Cortex of kidney (tissue), 1 donor: ENCODE measurements at places on chromosomes 2 and 18.

DNA sequence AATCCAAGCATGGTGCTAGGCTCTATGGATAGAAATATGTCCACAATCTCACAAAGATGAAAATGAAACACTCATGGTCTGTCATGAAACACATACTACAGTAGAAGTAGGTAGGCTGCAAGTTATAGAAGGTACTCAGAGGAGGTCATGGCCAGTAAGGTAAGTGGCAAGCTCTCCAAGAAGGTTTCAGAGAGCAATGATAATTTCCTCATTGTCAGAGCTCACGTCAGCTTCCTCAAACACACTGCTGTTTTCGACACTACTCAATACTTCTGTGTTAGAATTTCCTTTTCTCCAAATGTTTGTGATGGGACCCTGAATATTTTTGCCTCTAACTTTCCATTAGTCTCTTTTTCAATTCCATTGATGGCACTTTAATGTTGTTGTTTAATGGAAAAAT is 25.5 kb downstream of the CCDC141 start:
- no peak for DNase-seq

GRCh38 chr2:109109342-109109741 is 19.7 kb upstream of the SH3RF3 start:
- DNase-seq: no peak

GRCh38 chr2:201348758-201349157 is 8.4 kb downstream of the FLACC1 start:
- DNase-seq: no peak

DNA sequence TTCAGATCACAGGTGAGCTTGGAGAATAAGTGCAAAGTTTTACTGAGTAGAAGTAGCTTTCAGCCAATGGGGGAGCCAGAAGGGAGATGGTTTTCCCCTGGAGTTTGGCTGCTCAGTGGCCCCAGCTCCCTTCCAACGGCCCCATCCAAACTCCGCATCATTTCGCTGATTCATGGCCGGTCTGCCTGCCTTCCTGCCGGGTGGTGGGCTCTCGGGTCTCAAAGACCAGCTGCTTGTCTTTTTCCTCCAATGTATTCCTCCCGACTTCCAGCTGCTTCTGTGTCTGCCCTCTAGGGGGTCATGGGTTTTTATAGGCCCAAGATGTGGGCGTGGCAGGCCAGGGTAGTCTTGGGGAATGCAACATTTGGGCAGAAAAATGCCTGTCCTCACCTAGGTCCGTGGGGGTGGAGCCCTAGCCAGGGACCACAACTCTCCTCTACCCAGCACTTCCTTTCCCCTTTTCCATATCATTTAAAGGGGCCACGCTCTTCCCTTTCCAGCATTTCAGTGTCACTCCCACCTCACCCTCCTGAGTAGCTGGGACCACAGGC is 73.5 kb downstream of the MEX3C start:
- DNase-seq: no peak

GRCh38 chr2:230908092-230908594 is 16.9 kb downstream of the GPR55 start:
- no peak for DNase-seq

DNA sequence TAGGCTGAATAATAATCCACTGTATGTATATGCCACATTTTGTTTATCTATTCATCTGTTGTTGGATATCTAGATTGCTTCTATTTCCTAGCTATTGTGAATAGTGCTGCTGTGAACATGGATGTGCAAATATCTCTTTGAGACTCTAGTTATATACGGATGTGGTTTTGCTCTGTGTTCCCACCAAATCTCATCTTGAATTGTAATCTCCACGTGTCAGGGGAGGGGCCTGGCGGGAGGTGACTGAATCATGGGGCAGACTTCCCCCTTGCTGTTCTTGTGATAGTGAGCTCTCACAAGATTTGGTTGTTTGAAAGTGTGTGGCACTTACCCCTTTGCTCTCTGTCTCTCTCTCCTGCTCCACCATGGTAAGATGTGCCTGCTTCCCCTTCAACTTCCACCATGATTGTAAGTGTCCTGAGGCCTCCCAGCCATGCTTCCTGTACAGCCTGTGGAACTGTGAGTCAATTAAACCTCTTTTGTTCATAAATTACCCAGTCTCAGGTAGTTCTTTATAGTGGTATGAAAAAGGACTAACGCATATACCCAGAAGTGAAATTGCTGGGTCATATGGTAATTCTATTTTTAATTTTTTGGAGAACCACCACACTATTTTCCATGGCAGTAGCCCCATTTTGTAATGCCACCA is 86.1 kb upstream of the UPP2 start:
- DNase-seq: no peak

GRCh38 chr18:12255626-12256026 is 1.5 kb downstream of the CIDEA start:
- DNase-seq: no peak

DNA sequence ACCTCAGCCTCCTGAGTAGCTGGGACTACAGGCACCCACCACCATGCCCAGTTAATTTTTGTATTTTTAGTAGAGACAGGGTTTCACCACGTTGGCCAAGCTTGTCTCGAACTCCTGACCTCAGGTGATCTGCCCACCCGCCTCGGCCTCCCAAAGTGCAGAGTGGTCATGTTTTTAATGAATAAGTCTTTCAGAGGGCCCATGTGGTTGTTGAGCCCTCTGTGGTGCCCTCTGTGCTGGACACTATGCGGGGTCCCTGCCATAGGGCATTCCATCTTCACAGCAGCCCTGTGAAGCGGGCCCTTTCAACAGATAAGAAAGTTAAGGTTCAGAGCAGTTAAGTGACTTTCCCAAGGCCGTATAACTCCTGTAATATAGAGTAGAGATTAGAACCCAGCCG is 25.9 kb downstream of the MYO7B start:
- no peak for DNase-seq

GRCh38 chr18:37309059-37309458 is 256.5 kb downstream of the CELF4 start:
- no peak for DNase-seq

- DNase-seq: no peak
Observed at GRCh38 chr2:153912798-153913396, 41.2 kb downstream of the GALNT13 start.

DNA sequence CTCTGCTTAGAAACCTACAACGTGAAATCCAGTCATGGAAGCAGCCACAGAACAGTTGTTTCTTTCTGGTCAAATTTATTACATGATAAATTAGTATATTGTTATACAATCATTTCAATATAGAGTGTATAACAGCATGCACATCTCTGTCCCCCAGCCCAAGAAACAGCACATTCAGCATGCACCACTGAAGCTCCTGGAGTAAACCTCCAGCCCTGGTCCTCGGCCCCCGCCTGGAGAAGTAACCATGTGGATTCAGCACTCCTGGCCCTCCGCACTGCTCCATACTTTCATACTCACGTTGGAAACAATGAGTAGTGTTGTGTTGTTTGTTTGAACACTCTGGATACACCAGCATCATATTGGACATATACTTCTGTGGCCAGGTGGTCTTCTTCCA is 15.3 kb upstream of the ID2 start:
- DNase-seq: no peak

- no peak for DNase-seq
Observed at GRCh38 chr2:98654699-98655495, 46.5 kb downstream of the UNC50 start.

- DNase-seq: no peak
Observed at GRCh38 chr2:33897741-33898140, 298.6 kb upstream of the FAM98A start.

DNA sequence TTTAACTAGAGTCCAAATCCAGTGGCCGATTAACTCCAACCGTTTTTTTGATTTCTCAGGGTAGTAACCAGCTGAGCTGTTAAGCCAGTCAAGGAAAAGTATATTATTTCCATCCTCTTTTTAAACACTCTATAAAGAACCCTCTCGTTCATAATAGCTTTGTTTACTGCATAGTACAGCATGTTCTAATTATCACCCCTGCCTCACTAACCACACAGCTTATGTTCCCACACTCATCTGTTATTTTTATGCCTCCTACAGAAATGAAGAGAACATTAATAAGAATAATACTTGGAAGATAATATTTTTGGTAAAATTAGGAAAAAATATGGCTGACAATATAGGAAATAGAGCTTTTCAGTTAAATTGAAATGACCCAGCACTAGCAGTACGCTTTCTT is 2132.8 kb upstream of the CELF4 start:
- no peak for DNase-seq

- DNase-seq: no peak
Observed at GRCh38 chr2:222320436-222321395, 21.9 kb upstream of the PAX3 start.

DNA sequence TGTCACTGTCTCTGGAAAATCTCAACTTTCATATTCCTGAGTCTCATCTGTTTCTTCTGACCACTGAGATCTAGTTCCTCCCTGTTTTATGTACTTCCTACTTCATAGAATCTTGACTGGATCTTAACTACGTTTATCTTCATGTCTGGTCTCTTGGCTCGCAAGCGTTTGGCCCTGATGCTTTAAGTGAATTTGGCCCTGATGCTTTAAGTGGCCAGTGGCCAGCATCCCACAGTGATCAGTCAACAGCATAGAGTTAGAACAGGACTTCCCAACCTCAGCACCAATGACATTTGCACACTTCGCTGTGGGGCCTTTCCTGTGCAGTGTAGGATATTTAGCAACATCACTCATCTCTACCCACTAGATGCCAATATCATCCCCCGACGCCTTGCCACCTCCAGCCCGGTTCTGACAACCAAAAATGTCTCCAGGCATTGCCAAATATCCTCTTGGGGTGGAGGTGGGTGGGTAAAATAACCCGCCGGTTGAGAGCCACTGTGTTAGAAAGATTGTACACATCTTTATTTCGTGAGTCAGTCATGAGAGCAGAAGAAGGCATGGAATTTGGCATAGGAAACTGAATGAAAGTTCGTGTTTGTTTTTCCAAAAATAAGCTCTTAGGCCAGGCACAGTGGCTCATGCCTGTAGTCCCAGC is 12.2 kb downstream of the TM4SF20 start:
- DNase-seq: no peak

DNA sequence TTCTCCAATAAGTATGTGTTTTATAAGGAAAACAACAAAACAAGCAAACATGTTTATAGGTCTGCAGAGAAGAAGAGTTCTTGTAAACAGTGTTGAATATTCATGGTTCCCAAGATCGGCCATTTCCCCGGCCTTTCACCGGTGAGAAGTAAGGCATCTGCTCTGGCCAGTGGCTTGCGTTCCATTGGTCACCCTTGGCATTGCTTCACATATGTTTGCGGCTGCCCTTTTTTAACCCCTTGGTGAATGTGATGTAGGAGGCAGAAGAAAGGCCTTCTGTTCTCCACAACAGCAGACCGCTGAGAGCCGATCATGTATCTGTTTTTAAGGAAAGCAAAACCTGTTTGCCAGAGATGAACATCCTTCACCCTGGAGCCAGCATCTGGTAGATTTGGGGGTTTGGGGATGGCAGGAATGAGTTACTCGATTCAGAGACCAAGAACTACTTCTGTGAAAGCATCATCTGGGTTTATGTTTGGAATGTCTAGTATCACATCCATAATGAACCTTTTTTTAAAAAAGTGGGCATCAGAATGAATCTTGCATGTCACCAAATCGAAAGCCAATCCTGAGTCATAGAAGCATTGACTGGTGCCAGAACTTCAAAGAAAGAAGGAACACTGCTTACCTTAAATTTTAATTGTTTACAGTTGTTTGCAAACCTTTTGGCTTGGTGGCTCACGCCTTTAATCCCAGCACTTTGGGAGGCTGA is 112.3 kb downstream of the AGAP1 start:
- no peak for DNase-seq

DNA sequence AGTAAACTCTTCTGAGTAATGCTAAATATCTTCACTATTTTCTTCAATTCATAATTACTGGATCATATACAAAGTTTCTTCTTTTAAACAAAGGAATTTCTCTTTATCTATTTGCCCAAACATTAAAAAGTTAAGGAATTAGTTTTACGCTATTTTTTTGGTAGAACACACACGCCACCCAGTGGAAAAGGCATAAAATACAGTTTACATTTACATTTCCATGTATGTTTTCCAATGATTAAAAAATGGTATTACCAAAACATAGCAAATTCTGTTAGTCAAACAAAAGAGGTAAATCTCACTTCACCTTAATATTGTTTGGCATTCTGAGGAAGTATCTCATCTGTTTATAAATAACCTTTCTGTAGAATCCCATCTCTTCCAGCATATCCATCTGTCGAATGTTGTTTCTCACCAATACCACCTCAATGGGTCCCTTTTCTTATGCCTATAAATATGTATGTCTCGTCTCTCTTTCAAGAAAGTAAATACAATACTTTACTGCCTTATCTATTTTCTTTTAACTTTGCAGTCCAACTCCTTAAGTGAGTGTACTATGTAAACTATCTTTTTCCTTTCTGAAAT is 7.2 kb downstream of the BOLL start:
- DNase-seq: no peak

- DNase-seq: no peak
Observed at GRCh38 chr2:233857511-233858141, 3.3 kb upstream of the HJURP start.

GRCh38 chr2:238462782-238463396 is 36.2 kb downstream of the ASB1 start:
- no peak for DNase-seq
